ENCODE measurements at places on chromosomes 1 and 21.

- peak; percentile 80 for DNase-seq
These were observed 113.5 kb downstream of the OMA1 start for GRCh38 chr1:58432851-58433668.

GRCh38 chr1:210726621-210727020 lies 397.9 kb downstream of the HHAT start:
- DNase-seq, result no peak

DNA sequence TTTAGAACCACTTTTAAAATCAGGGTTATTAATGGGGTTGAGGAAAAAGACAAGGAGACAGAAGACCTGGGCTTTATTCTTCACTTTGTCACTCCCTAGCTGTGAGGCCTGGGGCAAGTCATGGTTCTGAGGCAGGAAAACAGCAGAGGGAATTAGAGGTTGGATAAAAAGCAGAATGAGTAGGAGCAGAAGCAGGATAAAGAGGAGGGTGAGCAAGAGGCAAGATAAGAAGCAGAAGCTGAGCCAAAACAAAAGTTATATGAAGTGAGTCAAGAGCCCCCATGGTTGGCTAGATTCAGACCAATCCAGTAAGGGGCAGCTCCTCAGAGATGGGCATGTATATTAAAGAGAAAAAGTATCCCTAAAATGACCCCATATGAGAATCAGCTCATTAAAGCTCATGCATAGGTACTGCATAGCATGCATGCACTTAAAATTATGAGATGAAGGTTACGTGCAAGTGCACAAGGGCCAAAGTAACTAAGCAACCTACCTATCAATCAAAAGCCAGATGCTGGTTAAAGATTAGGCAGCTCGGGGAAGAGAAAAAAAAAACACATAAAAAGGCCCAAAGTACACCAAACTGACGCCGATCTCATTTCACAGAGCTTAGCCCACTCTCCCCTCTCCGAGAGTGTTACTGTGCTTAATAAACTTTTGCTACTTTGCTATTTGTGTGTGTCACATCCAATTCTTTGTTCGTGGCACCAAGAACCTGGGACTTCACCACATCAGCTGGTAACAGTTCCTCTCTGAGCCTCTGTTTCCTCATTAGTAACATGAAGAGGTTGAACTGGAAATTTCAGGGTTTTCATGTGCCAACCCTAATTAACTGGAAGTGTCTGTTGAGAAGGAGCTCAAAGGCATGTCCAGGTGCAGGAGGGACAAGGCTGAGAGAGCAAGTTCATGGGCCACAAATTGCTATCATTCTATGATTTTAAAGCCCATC lies 2.2 kb downstream of the AVPR1B start:
- DNase-seq, result no peak

DNA sequence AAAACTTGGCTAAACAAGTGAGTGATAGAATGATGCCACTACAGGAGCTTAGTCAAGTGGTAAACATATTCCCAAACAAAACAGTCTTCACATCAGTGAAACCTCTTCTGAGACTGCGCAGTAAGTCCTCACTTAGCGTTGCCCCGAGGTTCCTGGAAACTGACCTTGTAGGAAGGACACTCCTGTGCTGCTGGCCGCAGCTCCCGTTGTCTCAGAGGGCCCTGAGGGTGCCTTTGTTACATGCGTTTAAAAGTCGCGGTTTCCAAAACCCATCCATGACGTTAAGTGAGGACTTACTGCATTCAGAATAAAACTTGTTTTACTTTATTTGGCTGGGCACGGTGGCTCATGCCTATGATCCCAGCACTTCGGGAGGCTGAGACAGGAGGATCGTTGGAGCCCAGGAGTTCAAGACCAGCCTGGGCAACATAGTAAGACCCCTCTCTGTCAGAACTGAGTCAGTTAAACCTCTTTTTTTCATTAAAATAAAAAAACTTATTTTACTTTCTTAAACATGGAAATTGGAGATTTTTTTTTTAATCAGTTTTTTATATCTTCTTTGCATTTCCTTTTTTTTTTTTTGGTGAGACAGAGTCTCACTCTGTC lies 36.0 kb upstream of the DIP2A start:
- DNase-seq, result no peak

- DNase-seq, result peak; percentile 23
These were observed at the start of gene TFF3 for GRCh38 chr21:42315296-42315891. Gene TFF3, minus strand, starts transcription at chr21:42315409. Its CDS starts 35 bp downstream, at chr21:42315374.

- peak; percentile 7 for DNase-seq
These were observed 563.9 kb upstream of the NR5A2 start for GRCh38 chr1:199463521-199464127.

- peak; percentile 70 for DNase-seq
These were observed 475.0 kb downstream of the SMYD3 start for GRCh38 chr1:246032031-246032551.

- no peak for DNase-seq
These were observed 14.5 kb upstream of the APP start for GRCh38 chr21:26185021-26185420.

GRCh38 chr1:90336552-90337324 lies 341.8 kb downstream of the ZNF326 start:
- no peak for DNase-seq

DNA sequence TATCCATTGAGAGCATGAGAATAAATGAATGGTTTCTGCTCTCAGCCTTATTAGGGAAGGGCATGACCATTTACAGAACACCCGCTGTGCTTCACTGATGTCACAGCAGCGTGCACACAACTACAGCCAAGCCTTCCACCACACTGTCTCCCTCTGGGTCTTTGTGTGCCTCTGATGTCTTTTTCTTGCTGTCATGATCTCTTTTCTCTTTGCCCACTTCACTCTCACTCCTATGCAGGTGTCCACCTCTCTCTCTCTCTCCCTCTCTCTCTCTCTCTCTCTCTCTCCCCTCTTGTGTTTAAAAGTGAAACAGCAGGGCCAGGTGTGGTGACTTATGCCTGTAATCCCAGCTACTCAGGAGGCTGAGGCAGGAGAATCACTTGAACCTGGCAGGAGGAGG lies 232.5 kb upstream of the JUN start:
- DNase-seq, result no peak

DNA sequence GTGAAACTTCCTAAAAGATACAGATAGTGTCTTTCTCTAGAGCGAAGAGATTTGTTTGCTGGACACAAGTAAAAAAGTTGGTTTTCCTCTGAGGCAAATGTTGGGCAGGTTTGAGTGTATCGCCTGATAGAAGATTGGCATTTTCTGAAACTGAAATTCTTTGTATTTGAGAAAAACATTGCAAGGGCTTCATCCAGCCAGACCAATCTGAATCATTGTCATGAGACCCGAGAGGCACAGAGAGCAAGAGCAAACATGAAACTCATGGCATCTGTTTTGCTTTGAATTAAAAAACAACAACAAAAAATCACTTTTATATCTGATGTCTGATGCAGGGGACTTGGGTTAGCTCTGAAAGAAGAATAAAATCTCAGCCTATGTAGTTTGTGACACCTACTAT lies 379.3 kb upstream of the NCAM2 start:
- DNase-seq, result no peak

DNA sequence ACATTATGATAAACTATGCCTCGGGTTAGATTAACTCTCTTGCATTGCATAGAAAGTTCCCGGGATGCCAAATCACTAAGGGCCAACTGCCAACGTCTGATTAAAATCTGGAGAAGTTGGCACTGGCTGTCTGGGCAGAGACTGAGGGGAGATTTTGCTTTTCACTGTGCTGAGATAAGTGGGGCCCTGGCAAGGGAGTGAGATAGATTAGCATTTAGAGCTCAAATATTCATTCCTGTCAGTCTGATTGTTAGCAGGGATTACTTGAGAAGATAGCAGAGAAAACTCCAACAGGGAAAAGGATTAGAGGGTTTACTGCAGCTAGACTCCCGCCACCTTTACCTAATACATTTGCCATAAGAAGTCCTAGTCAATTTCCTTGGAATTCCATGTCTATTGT lies 714.1 kb upstream of the CHRM3 start:
- DNase-seq, result no peak

- no peak for DNase-seq
These were observed 464.8 kb downstream of the PTBP2 start for GRCh38 chr1:97186381-97186780.

DNA sequence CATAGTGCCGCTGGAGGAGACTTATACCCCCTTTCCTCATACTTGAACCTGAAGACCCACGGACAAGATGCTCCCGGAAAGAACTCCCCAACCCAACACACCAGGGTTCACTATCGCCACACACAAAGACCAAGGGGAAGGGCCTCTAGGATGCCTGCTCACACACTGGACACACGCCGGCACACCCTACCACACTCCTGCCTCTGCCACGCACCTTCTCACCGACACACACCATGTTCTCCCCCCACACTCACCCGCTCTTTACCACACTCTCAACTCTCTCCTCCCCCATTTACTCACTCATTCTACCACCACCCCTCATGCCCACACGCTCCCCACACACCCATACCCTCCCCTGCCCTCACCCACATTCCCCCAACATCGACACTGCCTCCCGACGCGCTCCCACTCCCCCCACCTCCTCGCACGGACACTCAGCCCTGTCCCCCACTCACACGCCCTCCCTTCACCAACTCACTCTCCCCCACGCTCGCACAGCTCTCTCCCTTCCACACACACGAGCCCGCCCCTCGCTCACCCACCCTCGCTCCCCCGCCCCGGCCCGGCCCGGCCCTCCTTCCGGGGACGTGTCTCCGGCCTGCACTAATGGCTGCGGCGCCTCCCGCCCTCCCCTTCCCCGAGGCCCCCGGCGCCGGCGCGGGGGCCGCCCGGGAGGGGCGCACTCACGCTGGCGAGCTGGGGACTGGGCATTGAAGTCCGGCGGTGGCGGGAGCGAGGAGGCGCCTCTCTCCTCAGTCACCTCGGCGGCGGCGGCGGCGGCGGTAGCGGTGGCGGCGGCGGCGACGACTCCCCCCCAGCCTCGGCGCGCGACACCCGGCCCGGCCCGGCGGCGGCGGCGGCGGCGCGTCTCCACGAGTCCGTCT lies 626 bp downstream of the PTP4A2 start:
- no peak for DNase-seq

GRCh38 chr1:156816561-156817328 lies at the start of gene SH2D2A:
Gene SH2D2A, minus strand, starts transcription at chr1:156816848. Its CDS starts 140 bp downstream, at chr1:156816708.
- DNase-seq, result no peak

DNA sequence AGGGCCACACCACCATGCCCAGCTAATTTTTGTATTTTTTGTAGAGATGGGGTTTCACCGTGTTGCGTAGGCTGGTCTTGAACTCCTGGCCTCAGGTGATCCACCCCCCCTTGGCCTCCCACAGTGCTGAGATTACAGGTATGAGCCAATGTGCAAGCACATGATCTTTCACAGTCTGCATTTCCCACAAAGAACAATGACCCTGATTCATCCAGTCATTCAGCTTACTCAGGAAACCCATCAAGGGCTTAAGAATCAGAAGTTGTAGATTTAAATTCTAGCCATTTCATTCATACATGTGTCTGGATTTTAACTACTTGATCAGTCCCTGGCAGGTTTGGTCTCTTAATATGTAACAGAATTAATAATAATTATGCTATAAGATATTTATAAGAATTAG lies 2065.7 kb downstream of the MRPL39 start:
- no peak for DNase-seq

- no peak for DNase-seq
These were observed 498.7 kb upstream of the NFIA start for GRCh38 chr1:60583696-60584095.

DNA sequence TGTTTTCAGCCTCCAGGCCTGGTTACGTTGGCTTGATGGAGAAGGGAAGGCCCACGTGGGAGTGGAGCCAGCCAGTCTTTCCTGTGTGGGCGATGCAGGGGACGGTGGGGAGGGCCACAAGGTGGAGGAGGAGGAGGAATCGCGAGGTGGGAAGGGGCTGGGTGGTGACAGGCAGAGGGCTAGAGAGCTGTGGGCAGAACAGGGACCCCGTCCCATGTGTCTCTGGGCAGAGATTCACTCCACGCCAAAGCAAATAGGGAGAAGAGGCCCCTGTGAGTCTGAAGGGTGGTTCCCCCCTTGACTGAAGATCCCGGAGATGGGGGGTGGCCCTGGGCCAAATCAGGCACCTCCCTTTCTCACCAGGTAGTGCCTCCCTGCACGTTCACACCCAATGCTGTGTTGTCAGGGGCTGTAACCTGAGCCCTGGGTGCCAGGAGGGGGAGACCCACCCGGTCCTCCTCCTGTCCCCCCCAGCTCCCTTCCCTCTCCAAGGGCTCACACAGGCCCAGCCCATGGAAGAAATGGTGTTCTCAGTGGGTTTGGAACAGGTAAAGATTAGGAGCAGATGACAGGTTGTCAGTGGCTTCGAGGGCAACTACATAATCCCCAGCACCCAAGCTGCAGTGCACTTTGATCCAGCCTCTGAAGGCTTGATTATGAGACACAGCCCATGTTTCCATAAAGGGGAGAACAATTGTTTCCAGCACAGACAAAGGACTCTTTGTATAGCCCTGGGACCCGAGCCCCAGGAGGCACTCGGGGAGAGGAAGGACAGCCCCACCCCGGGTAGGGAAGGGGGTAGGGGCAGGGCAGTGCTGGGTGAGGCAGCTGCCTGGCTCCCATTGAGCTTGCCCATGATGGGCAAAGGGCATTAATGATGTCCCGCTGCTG lies 37.7 kb upstream of the GPR37L1 start:
- DNase-seq, result no peak

GRCh38 chr1:70353044-70353443 lies 1.5 kb downstream of the ANKRD13C start:
- DNase-seq, result no peak

- no peak for DNase-seq
These were observed 1.9 kb downstream of the IGSF8 start for GRCh38 chr1:160096274-160097116.

GRCh38 chr1:234896477-234897389 lies 231.9 kb downstream of the TOMM20 start:
- no peak for DNase-seq

- DNase-seq, result no peak
These were observed 47.7 kb downstream of the NOS1AP start for GRCh38 chr1:162117039-162117774.

DNA sequence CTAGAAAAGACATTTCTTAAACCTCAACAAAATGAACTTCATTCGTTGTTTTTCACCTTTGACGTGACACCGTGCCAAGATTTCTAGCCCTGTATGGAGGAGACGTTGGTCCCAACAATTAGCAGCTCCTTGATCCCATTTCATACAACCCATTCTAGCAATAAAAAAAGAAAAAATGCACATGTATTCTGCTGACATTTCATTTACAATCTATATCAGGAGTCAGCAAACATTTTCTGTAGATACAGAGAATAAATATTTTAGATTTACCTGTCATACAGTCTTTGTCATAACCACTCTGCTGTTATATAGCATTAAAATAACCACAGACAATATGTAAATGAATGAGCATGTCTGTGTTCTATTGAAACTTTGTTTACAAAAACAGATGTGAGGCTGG lies 7.0 kb upstream of the TAF1A start:
- DNase-seq, result no peak

DNA sequence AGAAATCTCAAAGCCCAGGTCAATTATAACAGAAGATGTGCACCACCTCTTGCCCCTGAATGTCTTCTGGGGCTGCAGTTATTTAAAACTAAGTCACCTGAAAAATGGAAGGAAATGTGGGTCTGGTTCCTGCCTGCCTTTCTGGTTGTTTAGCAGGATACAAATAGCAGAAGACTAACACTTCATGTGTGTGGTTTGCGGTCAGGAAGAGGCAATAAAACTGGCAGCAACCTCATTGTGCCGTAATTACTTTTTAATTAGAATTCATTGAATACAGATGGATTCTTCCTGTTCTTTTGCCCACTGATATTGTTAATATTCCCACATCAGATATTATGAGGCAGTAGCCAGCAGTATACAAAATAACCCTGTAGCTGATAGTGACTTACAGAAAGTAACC lies 345.7 kb downstream of the ZNF326 start:
- DNase-seq, result no peak

GRCh38 chr1:198106011-198106410 lies 50.8 kb upstream of the NEK7 start:
- no peak for DNase-seq

GRCh38 chr1:29630756-29631155 lies 394.4 kb downstream of the PTPRU start:
- DNase-seq, result no peak

Measured in NCI-H1694 (cell line).